MCF 10A (cell line): ENCODE measurements at places on chromosomes 5 and 9. TPM values are rescaled to one million over a fixed set of nuclear protein-coding genes. Genes with fewer than 3 reads are reported as not detected.

RFX3 gene
- 9.2 and 9.7 TPM in 2 replicates for total RNA-seq

RICTOR gene
- total RNA-seq = 24.8 and 25.7 TPM in 2 replicates

SMIM23 gene
- not detected in 2 replicates for total RNA-seq

PCDHB7 gene
- total RNA-seq = 0.28 and 0.29 TPM in 2 replicates

C9 gene
- not detected in 2 replicates for total RNA-seq

ZBTB5 gene
- 8.9 and 9.0 TPM in 2 replicates for total RNA-seq

MYOT gene
- total RNA-seq = not detected in 2 replicates

SQSTM1 gene
- total RNA-seq = 612 and 1,251 TPM in 2 replicates

SPINK5 gene
- total RNA-seq = 0.96 and 3.1 TPM in 2 replicates

CCNI2 gene
- total RNA-seq = 0.12 and 0.16 TPM in 2 replicates

PCDHGB7 gene
- 0.75 and 1.2 TPM in 2 replicates for total RNA-seq

GARIN3 gene
- total RNA-seq = not detected in 2 replicates

MBLAC2 gene
- 9.1 and 9.4 TPM in 2 replicates for total RNA-seq

CSF2 gene
- total RNA-seq = not detected in 2 replicates

C9orf50 gene
- 0.20 TPM in 1 of 2 replicates, not detected in the other for total RNA-seq

RETREG1 gene
- 4.9 and 5.3 TPM in 2 replicates for total RNA-seq

SPINK1 gene
- total RNA-seq = 1.5 and 4.0 TPM in 2 replicates

SLCO6A1 gene
- not detected in 2 replicates for total RNA-seq

GLRA1 gene
- total RNA-seq = not detected in 2 replicates

SLC1A1 gene
- 0.16 TPM in 1 of 2 replicates, not detected in the other for total RNA-seq

CAVIN4 gene
- 0.49 and 0.56 TPM in 2 replicates for total RNA-seq

GPR21 gene
- total RNA-seq = 0.37 TPM in 1 of 2 replicates, not detected in the other

PCDHB8 gene
- 0.34 TPM in 1 of 2 replicates, not detected in the other for total RNA-seq

FOXI1 gene
- not detected in 2 replicates for total RNA-seq

PRUNE2 gene
- 0.29 and 0.63 TPM in 2 replicates for total RNA-seq

ARSI gene
- 0.19 and 0.25 TPM in 2 replicates for total RNA-seq

NR5A1 gene
- not detected in 2 replicates for total RNA-seq

IL33 gene
- total RNA-seq = not detected in 2 replicates

SLC6A19 gene
- total RNA-seq = not detected in 2 replicates

ANKRD18B gene
- 12.5 and 13.0 TPM in 2 replicates for total RNA-seq

HK3 gene
- total RNA-seq = not detected in 2 replicates

BARX1 gene
- 0.23 TPM in 1 of 2 replicates, not detected in the other for total RNA-seq

TMEFF1 gene
- 0.28 and 0.56 TPM in 2 replicates for total RNA-seq

DIPK1B gene
- total RNA-seq = not detected in 2 replicates

PCDHGC5 gene
- total RNA-seq = 0.61 and 0.69 TPM in 2 replicates

ADAMTSL1 gene
- total RNA-seq = not detected in 2 replicates

TAF1L gene
- total RNA-seq = not detected in 2 replicates

CTXN3 gene
- total RNA-seq = not detected in 2 replicates

ENTPD8 gene
- total RNA-seq = not detected in 2 replicates

ZNF354C gene
- 3.9 and 4.6 TPM in 2 replicates for total RNA-seq

TDRD7 gene
- total RNA-seq = 7.1 and 8.2 TPM in 2 replicates

FTMT gene
- not detected in 2 replicates for total RNA-seq

GRAMD2B gene
- 7.1 and 11.1 TPM in 2 replicates for total RNA-seq
